Fibroblast of mammary gland (primary cell): ENCODE measurements at places on chromosomes 4 and X.

GRCh38 chrX:120653000-120653399, 23.1 kb upstream of the C1GALT1C1 start:
- DNase-seq = no peak

DNA sequence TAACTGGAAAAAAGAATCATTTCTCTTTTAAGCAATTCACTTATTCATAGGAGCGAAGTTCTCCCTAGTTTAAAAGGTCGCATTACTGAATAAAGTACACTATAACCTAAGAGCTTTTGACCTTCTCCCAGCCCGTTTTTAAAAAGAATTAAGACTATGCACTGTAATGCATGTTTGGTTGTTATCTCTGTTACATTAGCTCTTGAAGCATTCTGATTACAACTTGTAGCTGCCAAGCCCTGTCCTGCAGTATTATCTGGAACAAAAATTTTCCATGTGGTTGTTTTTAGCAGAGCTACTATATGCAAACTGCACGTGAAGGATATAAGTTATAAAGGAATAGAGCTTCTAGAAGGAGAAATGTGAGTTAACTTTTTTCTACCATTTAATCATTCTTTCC, 8.1 kb downstream of the GAB1 start:
- DNase-seq = no peak

DNA sequence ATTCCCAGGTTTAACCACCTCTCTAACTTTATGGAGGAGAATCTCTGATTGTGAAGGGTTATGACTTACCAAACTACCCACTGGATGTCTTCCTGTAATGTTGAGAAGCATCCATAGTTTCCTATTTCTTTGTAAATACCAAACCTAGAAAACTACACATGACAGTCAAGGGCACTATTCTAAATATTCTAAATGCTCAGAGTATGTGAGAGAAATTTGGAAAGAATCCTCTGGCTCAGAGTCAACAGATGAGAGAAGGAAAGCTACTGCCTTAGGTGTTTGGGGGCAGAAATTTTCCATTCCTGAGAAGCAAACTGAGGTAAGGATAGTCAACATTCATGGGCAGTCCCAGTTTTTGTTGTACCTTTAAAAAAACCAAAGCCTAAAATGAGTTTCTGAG, 155.8 kb downstream of the KCNIP4 start:
- DNase-seq = no peak

- DNase-seq = peak; percentile 62
Measured at GRCh38 chr4:79917246-79917645, 155.8 kb downstream of the ANTXR2 start.

DNA sequence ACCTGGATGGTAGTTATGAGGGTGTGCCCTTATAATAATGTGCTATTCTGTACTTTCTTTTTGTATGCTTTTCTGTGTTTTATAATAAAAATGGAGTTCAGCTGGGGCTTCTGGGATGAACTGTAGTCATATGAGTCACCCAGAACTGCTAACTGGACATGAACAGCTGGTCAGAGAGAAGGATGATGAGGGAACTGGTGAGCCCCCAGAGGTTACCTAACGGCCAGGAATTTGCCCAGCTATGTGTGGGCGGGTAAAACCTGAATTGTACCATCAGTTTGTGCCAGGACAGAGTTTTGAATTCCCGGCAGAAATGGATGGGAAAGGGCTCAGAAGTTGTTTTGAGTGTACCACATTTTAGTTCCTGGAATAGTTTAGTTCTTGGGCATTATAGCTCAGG, 138.0 kb upstream of the USP9X start:
- DNase-seq = peak; percentile 68

- DNase-seq = no peak
Measured at GRCh38 chr4:162245051-162245450, 81.3 kb upstream of the FSTL5 start.

- no peak for DNase-seq
Measured at GRCh38 chrX:130080791-130081367, 29.4 kb downstream of the ELF4 start.

GRCh38 chr4:8260656-8261111, 8.9 kb upstream of the HTRA3 start:
- DNase-seq = peak; percentile 86

- no peak for DNase-seq
Measured at GRCh38 chr4:167606551-167606950, 372.3 kb upstream of the SPOCK3 start.

- no peak for DNase-seq
Measured at GRCh38 chr4:106801386-106801785, 234.7 kb downstream of the DKK2 start.
